WTC11 (cell line): ENCODE measurements at places on chromosomes 5 and 9.

DNA sequence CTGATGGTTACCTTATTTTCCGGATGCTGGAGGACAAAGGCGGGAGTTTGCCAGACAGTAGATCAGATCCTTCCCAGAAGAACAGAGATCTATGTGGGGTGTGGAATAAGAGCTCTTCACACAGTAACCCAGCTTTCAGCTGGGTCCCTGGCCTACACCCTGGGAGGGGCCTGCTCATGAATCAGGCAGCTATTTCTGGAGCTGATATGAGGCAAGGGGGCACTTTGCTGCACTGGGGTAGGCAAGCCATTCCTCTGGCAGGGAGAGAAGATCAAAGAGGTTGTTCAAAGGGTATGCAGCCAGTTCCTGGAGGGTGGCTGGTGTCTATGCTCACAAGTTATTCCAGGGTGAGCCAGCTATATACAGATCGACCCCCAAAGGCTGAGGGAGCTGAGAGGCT is 48.6 kb downstream of the CYSTM1 start:
- no peak for DNase-seq

DNA sequence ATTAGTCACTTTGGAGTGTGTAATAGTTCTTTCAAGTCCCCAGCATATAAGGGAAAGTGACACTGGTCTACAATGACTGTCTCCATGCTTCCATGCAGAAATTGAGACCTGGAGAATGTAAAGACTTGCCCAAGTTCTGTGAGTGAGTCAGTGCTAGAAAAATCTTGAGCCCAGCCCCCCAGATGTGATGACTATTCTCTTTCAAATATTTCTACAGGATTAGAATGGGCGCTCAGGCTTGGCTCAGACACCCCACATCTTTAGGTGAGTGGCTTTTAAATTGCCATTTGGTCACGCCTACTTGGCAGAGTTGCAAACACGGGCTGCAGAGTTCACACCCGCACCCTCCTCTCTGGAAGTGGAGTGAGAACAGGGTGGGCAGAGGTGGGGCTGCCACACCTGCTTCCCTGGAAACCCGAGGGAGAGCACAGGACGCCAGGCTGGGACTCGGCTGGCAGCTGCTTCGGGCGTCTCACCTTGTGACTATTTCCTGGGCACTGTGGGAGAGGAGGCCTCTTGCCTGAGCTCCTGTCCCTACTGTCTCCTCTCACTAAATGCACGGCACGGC is 37.6 kb downstream of the ROPN1L start:
- DNase-seq = no peak

DNA sequence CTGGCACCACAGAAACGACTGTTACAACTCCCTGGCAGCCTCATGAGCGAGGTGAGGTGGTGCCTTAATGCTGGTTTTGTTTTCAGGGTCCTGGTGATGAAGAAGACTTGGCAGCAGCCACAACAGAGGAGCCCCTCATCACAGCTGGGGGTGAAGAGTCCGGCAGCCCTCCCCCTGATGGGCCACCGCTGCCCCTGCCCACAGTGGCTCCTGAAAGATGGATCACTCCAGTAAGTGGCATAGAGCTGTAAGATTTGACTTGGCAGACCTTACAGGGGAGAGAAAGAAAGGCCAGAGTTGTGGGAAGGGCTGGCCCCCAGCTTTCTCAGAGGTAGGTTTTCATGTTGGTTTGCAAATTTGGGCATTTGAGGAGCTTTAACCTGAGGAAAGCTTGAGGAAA is 72.2 kb downstream of the COL15A1 start:
- no peak for DNase-seq

DNA sequence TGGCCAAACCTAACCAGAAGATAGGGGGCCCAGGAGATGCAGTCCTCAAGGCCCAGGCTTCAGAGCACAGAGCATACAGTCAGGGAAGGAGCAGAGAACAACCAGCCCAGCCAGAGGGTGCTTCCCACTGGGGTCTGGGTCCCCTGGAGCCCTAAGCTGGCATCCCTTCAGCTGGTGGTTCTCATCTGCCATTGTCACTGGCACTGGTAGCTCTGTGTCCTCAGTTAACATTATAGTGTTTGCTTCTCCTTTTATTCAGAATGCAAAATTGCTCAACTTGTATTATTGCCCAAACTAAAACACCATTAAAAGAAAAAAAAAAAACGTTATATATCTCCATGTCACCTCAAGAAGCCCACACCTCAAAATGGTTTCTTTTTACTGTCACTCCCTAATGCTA is 219.2 kb downstream of the ENC1 start:
- DNase-seq = no peak

DNA sequence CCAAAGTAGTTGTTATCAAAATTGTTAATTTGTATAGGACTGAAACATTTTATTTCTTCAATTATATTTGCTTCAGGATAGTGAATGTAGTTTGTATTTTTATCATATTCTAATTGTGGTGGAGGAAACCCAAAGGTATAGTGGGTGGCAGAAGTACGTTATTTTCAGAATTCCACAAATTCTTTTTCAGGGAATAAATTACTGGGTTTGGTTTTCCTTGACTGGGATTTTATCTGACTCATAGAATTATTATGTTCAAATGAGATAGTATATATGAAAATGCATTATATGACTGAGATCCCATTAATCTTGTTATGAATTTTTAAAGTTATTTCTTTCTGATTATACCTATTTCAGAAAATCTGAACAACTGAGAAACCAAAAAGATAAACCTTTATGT is 73.7 kb downstream of the VPS13A start:
- DNase-seq = no peak

- DNase-seq = no peak
These were observed 95.3 kb downstream of the GALNT10 start for GRCh38 chr5:154285661-154286408.

DNA sequence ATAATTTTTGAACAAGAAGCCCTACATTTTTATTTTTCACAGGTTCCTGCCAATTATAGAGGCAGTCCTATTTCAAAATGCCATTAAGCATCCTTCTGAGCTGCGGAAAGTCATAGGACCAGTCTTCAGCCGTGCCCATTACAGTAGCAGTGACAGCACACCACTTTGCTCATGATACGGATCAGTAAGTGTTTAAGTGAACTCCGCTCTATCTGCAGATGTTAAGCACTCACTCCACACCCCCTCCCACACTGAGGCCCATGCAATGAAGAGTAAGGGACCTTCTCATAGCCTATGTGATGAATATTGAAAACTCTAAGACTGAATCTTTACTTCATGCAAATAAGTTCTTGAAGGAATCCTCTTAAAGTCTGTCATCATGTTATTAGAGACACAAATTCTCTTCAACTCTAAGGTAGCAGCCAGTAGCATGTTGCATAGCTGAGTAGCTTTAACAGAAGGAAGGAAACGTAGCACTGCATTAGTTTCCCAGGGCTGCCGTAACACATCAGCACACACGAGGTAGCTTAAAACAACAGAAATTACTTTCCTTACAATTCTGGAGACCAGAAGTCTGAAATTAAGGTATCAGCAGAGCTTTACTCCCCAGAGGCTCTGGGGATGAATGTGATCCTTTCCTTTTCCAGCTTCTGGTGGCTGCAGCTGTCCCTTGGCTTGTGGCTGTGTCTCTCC is 20.3 kb upstream of the TAF11L2 start:
- no peak for DNase-seq

DNA sequence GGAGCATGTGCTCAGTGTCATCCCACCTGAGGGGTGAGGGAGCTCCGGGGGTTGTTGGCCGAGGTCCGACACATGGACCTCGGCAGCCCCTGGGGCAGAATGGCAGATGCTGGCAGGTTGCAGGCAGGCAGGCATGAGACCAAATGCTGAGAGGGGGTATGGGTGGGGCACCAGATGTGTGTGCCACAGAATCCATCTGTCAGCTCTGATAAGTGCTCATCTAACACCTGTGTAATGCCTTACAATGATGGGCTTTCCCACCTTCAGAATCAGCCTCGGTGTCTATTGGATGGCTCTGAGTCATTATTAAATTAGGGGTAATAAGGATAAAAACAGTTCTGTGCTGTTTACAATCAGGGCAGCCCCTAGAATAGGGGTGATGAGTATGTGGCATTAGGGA is 73.1 kb upstream of the SAP30L start:
- DNase-seq = no peak

- DNase-seq = no peak
These were observed 85.3 kb upstream of the ADRB2 start for GRCh38 chr5:148740966-148741742.

DNA sequence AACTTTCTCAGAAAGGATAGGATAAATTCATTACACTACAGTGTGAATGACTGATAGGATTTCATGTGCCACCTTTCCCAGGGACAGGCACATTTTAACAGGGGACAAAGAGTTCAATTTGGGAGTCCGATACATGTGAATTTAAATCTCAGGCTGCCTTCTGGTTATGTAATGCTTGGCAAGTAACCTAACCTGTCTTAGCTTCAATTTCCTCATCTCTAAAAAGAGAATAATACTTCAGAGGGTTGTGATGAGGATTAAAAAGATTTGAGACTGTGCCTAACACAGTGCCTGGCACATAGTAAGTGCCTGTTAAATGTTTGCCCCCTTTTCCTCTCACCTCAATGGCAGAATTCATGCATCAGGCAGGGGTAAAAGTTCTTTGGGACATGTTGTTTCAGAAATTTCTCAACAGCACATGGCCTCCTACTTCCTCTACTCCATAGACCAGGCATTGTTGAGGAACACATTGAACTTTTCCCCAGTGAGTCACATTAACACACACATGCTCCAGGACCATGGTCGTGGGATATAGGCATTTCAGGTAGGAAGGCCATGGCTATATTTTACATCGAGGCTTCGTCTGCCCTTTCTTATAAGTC is 94.6 kb upstream of the EGFLAM start:
- no peak for DNase-seq

GRCh38 chr9:129861447-129861827 is 26.2 kb downstream of the USP20 start:
- DNase-seq = no peak

- no peak for DNase-seq
These were observed 18.7 kb upstream of the TGFBR1 start for GRCh38 chr9:99085949-99086948.

DNA sequence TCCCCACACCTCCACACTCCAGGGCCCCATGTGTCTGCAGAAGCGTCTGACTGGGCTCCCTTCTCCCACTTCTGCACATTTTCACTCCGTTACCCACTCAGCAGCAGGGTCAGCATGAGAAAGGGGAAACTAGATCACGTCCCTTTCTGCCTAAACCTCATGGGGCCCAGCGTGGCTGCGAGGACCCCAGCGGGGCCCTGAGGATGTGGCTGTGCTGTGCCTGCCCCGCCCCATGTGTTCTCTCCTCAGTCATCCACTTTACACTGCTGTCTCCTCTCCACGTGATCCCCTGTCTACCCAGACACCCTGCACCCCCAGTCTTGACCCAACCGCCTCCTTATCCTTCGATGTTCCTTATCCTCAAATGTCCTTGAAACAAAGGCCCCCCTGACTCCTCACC is 59.8 kb upstream of the OTULINL start:
- no peak for DNase-seq

DNA sequence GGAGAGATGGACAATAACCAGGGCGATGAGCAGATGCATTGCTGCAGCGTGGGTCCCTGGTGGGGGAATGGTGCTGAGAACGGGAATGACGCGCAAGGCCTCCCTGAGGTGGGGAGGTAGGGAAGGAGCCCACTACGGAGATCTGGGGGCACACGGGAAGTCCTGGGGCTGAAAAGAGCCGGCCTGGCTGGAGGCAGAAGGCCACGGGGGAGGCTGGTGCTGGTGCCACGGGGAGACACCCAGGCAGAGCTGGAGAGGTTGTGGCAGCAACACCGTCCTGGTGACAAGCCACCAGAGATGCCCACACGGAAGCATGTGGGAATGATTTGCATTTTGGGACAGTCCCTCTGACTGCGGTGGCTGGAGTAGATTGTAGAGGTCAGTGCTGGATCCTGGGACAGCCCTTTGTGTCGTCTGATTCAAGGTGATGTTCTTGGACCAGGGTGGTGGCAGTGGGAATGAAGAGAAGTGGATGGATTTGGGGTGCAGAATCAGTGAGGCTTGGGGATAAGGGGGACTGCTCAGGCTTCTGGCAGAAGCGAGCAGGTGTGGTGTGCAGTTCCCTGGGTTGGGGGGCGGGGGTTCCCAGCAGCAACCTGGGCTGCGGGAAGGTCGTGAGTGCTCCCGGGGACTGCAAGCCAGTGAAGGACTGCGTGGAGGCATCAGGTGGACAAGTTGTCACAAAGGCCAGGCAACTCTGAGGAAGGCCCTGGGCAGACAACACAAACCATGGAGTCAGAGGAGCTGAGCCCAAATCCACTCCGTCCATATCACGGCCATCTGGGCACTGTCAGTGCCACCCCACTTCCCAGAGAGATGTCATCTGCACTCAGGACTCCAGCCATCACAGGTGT is 25.2 kb upstream of the CNOT6 start:
- DNase-seq = no peak

DNA sequence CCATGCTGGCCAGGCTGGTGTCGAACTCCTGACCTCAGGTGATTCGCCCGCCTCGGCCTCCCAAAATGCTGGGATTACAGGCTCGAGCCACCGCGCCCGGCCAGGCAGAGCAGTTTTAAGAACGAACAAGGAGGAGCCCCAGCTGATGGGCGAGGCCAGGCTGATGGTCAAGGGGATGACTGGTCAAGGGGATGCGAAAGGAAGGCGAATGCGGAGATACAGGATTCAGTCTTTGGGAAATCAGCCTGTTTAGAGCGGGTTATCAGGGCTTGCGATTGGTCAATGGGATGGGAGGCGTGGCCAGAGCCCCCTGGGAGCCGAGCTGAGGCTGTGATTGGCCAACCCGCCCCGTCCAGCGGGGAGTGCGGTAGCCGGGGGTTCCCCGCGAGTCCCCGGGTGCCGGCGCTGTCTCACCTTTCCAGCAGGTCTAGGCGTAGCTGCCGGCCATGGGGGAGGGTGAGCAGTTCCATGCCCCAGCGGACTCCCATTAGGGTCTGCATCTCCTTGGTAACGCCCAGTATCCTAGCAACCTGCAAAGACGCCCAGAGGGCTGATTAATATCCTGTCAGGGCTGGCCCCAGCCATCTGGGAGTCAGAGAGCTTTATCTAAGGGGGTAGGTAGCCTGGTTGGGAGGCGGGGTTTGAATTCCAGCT is 7.5 kb upstream of the TOR2A start:
- DNase-seq = peak; percentile 94

DNA sequence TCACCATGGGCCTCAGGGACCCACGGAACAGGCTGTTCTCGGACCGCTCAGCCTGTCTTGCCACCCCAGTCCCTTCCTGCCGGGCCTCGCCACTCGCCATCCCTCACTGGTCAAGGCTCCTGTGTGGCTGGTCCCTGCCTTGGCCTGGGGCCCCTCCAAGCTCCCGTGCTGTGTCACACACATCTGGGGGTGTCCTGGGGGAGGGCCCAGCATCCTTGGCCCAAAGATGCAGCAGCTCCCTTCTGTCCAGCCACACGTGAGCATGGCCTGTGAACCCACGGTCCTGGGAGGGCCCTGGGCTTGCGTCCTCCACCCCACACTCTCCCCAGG is 425 bp upstream of the EGFL7 start:
- no peak for DNase-seq

GRCh38 chr9:26723486-26723885 is 169.1 kb downstream of the CAAP1 start:
- DNase-seq = peak; percentile 90

DNA sequence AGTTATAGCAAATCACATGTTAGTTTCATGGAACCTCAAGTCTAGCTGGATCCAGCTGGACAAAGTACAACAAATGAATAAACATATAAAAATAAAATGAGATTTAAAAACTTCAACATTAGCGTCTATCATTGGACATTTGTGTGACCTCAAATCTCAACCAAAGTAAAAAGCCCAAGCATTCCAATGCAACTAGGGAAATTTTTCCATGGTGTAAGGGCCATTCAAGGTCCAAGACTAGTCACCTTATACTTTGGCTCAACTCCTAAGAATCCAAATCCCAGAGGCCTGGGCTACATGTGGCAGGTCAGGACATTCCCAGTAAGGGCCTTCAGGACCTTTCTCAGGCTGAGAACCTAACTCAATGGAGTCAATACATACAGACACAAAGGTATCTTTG is 137.4 kb upstream of the DMAC1 start:
- no peak for DNase-seq
